ENCODE measurements at places on chromosomes 16 and 17.

DNA sequence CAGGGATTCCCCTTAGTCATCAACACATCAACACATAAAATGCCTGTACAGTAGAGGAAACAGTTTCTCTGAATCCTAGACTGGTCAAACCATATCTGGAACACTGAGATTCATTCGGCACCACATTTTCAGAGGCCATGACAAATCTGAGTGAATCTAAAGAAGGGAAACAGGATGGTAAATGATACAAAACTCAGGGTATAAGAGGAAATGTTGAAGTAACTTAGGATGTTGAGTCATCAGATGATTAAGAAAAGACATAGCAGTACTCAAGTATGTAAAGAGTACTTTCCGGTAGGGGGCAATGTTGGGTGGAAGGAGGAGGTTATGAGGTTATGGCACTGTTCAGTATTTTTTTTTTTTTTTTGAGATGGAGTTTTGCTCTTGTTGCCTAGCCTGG, 358.5 kb upstream of the PMFBP1 start:
- no peak for DNase-seq

DNA sequence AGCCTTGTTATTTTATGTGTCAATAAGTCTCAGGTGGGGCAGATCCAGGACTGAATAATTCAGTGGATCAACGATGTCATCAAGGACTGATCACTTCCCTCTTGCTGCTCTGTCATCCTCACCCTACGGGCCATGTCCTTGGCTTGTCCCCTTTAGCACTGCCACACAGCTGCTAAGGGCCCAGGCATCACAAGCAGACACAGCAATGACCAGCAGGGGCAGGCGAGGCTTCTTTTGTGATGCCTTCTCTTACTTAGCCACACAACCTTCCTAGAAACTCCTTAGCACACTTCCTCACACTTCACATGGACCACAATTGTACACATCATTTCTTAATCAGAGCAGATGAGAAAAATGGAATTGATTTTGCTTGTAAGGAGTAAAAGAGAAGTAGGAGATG, 356.3 kb upstream of the SOX9 start:
- no peak for DNase-seq

- no peak for DNase-seq
Measured at GRCh38 chr17:40101367-40102210, 1.2 kb upstream of the NR1D1 start.

- no peak for DNase-seq
Measured at GRCh38 chr17:31917065-31917529, 15.6 kb upstream of the UTP6 start.

Measured in stimulated activated CD8-positive, alpha-beta memory T cell treated with anti-CD3 and anti-CD28 coated beads, Interleukin-15, amount 100 ng/mL, for 48 hours (primary cell).